ENCODE measurements at places on chromosomes 1 and 21.

DNA sequence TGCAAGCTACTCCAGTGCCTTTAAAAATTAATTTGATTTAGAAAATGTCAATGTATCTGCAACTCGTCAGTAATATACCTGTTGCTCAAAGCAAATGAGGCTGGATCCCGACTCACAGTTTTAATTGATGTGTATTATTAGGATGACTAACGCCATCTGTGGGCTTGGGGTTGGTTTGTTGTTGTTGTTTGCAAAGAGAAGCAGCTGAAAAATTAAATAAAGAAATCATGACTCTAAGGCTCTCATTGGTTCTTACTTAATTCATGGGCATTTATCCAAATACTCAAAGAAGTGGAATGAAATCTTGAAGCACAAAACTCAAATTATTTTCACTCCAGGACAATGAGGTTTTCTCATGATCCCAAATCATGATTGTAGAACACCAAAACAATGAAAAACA, 46.4 kb downstream of the SEC16B start:
- no peak for DNase-seq

GRCh38 chr1:160467576-160467975, 55.5 kb downstream of the SLAMF6 start:
- DNase-seq, result no peak

DNA sequence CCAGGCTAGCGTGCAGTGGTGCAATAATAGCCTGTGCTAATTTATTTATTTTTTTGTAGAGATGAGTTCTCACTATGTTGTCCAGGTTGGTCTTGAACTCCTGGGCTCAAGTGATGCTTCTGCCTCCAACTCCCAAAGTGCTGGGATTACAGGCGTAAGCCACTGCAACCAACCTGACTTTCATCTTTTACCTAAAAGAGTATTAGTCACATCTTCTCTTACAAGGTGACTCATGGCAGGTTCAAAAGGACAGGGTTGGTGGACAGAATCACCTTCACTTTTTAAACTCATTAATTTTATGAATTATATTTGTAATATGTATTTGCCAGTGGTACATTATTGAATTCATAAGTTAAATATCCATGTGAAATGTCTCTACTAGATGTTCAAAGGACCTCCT, 18.1 kb downstream of the JAM2 start:
- no peak for DNase-seq

DNA sequence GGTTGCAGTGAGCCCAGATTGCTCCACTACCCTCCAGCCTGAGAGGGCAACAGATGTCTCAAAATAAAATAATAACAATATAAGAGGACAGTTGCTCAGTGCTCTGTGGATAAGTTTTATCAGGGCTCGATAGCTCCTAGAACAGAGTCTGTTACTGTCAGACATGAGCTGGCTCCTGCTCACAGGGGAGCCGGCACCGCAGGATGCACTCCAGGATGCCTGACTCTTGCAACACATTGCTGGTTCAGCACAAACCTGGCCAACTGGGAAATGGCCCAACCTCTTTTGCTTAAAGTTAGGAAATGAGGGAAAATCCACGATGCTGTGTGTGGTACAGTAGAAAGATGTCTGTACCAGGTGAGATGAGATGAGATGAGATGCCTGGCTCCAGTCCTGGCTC, 5.8 kb upstream of the CTSE start:
- no peak for DNase-seq

GRCh38 chr1:115179397-115180079, 90.2 kb upstream of the TSPAN2 start:
- no peak for DNase-seq

DNA sequence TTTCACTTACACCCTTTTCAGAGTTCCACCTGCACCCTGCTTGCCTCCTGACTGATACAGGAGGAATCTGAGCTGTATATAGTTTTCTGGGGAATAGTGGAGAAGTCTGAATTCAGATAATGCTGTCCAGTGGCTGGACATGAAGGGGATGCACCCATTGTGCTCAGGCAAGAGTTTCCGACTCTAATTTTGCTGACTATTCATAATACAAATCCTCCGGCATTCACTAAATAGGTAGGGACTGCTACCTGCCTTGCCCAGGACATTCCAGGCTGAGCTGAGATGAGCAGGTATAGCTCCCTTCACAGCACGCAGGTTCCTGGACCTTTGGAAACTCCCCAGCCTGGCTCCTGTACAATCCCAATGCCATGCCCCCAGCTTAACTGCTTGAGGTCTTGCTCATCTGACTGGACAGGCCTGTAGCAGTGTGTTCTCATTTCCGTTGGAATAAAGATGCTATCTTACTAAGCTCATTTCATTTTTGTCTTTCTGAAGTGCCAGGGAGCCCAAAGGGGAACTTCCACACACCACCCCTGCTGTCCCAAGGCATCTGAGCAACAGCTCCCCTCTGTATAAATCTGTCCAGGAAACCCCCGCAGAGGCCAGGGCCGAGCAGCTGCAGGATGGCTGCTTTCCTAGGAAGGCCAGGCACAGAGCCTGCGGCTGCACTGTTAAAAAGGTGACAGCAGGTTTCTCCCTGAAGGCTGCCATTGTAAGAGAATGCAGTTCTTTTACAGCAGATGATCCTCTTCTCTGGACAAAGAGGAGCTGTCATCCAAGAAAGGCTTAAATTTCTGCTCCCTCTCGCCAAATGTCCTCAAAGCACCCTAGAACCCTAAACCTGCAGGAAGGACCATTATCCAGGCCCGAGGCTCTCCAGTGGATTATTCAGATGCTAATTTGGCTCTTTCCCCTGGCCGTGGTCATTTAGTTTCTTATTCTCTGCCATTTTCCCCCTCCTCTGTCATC, 21.7 kb upstream of the VASH2 start:
- no peak for DNase-seq

- DNase-seq, result no peak
Observed at GRCh38 chr1:2322065-2322571, 69.2 kb downstream of the MORN1 start.

DNA sequence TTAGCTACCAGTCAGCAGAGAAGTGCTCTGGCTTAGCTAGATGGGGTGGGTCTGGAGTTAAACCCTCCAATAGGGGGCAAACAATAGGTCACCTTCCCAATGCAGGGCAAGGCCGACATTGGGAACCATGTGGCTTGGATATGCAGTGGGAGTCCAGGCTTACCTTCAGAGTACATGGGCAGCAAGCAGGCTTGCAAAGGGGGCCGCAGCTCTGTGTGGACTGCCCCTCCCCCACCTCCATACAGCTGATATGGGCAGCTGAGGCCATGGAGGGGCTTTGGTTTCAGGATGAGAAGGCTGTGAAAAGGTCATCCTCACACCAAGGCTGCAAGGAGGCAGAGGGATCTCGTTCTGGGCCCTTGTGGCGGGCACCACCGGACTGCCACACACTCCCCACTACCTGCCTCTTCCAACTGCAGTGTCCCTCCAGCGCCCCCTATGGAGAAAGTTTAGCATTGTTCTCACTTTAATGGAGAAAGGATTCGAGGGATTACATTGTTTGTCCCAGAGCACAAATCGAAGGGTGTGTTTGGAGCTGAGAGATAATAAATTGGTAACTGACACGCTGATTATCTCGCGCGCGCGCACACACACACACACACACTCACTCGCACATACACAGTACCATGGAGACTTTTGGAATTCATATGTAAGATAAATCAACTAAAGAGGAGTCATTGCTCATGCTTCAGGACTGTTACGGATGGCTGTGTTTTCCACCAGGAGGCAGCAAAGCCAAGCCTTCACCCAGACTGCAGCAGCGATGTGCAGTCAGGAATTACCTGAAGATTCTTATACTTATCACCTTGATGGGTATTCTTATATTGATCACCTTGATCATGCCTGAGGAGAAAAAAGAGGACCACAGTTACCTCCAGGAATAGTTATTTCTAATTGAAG, 7.0 kb upstream of the SMCP start:
- peak; percentile 15 for DNase-seq

DNA sequence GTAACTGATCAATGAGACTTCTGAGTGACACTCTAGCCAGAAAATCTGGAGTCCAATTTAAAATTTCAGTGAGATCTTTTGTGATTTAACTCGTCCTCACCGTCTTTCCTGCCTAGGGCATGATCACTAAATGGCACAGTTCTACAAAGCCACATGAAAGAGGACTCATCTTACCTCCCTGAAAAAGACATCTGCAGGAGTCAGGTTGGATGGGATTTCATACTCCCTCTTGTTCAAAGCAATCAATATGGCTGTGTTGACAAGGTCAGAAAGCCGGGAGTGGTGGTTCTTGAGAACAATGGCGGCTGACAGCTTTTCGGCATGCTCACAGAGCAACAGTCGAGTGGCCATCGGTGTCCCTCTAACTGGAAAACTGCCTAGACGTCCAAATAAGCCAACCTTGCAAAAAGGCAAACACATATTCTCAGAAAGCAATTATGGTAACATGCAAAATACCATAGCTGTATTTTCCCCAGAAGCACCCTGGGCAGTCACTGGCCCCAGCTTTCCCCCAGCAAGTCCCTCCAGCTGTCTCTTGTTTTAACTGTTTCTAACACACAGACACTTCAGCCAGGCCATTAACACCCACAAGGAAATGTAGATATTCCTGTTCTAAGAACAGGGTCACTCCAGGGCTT, 36.6 kb upstream of the ACTA1 start:
- no peak for DNase-seq

GRCh38 chr21:44773291-44773932, 28.2 kb downstream of the UBE2G2 start:
- DNase-seq, result no peak

GRCh38 chr1:41379738-41380130, 18.5 kb downstream of the FOXO6 start:
- no peak for DNase-seq

DNA sequence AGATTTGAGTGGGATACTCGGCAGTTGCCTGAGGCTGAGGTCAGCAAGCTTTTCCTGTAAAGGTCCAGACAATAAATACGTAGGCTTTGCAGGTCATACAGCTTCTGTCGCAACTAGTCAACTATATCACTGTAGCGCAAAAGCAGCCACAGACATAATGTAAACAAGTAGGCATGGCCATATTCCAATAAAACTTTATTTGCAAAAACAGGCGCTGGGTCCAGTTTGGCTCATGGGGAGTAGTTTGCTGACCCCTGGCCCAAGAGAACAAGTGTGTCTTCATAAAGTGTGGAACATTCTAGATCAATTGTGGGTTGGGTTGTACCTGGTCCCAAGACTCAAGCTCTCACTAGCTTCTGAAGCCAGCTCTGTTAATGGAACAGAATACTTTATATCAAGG, 78.8 kb downstream of the MIS18A start:
- DNase-seq, result no peak

- no peak for DNase-seq
Observed at GRCh38 chr1:204904228-204904810, 33.7 kb downstream of the NFASC start.

GRCh38 chr1:18955441-18956192, 859 bp downstream of the IFFO2 start:
- DNase-seq, result peak; percentile 60

GRCh38 chr1:159009704-159010361, at the start of gene IFI16:
Gene IFI16, plus strand, starts transcription at chr1:159009907. Its CDS starts 4,774 bp downstream, at chr1:159014681.
- peak; percentile 84 for DNase-seq

- DNase-seq, result no peak
Observed at GRCh38 chr1:47621977-47622376, 184.1 kb downstream of the FOXD2 start.

GRCh38 chr1:17141441-17142197, 22.4 kb upstream of the PADI2 start:
- no peak for DNase-seq

DNA sequence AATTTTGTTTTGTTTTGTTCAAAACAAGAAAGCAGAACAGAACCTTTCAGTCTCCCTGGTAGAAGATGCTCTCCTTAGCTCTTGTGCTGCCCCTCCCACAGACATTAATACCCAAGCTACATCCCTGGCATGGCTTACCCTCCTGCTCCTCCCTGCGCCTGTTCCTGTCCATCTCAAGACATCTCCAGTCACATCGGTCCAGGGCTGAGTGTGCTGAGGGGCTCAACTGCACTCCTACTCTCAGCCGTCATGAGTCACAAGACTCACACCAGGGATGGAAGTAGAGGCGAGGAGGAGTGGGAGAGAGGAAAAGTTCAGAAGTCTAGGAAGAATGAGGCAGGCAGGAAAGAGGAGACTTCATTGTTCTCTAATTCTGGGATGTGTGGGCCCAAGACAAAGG, 9.2 kb upstream of the TACSTD2 start:
- DNase-seq, result no peak

DNA sequence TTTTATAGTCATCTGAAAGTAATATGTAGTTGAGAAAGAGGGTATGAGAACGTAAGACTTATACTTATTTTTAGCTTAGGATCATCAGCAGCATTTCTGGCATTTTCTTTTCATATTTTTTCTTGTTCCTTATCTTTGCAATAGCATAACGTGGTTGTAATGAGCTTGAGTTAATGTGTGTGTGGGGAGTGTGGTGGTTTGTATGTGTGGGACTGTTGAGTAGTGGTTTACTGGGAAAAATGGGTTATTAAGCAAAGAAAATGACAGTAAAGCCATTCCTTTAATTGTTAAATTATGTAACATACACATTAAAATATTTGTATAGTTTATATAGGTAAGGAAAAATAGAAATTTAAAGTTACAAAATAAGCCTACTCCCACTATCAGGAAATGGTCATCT, 15.2 kb downstream of the PIP5K1A start:
- no peak for DNase-seq

DNA sequence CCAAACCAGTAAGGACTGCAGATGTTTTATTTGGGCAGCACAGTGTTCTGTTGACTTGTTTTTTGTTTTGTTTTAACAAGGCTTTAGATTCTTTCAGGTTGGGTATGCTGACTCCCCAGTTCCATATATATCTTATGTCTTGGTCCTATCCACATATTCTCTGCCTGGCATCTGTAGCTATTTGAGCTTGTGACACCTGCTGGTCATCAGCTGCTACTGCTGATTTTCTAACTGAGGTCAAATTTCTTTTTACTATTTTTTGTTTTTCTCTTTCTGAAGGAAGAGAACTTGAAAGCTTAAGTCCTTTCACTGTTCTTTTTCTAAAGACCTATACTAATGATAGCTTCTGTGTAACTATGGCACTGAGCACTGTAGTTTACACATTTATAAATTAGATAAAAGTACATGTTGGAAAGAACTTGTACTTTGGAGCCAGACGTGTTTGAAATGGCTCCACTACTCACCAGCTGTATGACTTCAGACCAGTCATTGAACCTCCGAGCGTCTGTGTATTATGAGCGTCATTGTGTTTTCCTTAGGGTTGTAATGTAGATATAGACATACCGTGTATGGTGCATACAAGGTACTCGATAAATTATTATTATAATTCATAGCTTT, 109.4 kb downstream of the NRDC start:
- DNase-seq, result peak; percentile 38

GRCh38 chr1:85976516-85977205, 179.9 kb downstream of the COL24A1 start:
- DNase-seq, result no peak

- no peak for DNase-seq
Observed at GRCh38 chr1:155186794-155187455, 13.3 kb downstream of the TRIM46 start.

GRCh38 chr1:204696606-204697005, 11.1 kb upstream of the LRRN2 start:
- DNase-seq, result no peak

GRCh38 chr1:208108213-208108608, 136.0 kb downstream of the PLXNA2 start:
- DNase-seq, result no peak

GRCh38 chr1:15453734-15454133, 2.8 kb upstream of the CELA2A start:
- DNase-seq, result no peak

GRCh38 chr1:11380500-11380899, 98.5 kb upstream of the DISP3 start:
- DNase-seq, result no peak

Data from activated CD4-positive, alpha-beta T cell treated with anti-CD3 and anti-CD28 coated beads, Interleukin-2, amount 10 ng/mL, durations not matched to agents 7 days and 5 days (primary cell).